ENCODE measurements at places on chromosomes 6 and 20. TPM values are rescaled to one million over a fixed set of nuclear protein-coding genes. Genes with fewer than 3 reads are reported as not detected.

DNA sequence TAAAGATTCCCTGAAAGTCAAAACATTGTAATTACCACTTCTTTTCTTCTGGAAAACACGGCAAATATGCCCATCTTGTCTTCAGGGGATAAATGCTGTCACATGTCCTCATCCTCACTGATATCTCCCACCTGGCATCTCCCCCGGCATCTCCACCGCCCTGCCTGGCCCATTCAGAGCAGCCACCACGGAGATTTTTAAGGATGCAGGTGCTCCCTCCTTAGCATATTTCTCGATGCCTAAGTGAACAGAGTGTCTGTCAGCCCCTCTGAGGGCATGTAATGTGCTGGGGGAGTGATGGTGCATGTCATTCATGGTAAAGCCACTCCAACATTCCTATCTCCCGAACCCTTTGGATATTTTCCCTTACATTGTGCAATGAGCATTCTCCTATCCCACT is 215.5 kb downstream of the PREX1 start:
- DNase-seq = no peak

CDK19 gene
- 9.6 TPM for total RNA-seq

- no peak for DNase-seq
Observed at GRCh38 chr6:20661721-20662120, 127.5 kb downstream of the CDKAL1 start.

GRCh38 chr20:7308163-7308562 is 540.7 kb downstream of the BMP2 start:
- DNase-seq = no peak

- DNase-seq = no peak
Observed at GRCh38 chr6:96460052-96460700, 61.4 kb upstream of the UFL1 start.

- no peak for DNase-seq
Observed at GRCh38 chr6:112603726-112604125, 256.6 kb downstream of the RFPL4B start.

- DNase-seq = peak; percentile 67
Observed at GRCh38 chr20:63775096-63775978, 35.8 kb downstream of the SLC2A4RG start.

DNA sequence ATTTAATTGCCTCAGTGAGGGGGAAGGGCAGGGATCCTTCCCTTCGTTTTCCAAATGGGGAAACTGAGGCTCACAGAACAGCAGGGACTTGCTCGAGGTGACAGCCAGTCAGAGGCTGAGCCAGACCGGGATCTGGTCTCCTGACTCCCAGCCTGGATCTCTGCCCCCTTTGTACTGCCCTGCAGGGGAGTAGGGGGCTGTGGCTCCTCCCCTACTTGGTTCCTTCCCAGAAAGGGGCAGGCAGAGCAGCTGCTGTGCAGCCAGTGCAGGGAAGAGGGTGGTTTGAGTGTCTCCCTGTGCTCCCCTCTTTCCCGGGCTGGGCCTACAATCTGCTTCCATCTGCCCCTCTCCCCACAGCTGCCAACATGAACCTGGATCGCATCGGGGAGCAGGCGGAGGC is 37.6 kb downstream of the UQCC2 start:
- no peak for DNase-seq

TCP11 gene
- total RNA-seq = not detected

DNA sequence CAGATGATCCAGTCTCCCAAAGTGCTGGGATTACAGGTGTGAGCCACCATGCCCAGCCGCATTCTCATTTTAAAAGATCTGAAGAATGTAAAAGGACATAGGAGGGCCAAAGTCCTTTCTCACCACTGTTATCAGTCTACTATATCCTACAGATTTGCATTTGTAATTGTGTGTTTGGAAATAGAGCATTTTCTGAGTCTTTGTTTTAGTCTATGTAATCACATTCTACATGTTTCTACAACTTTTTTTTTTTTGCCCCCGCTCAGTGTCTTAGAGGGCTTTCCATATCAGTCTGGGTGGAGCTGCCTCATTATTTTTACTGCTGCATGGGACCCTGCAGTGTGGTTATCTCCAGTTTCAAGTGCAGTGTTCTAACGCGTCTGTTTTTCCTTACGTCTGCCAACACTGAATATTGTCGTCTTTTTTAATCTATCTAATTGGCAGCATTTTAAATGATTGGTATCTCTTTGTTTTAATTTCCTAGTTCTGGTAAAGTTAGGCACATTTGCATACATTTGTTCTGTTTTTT is 7.8 kb downstream of the CUL9 start:
- no peak for DNase-seq
